ENCODE measurements at places on chromosomes 3 and 15. TPM values are rescaled to one million over a fixed set of nuclear protein-coding genes. Genes with fewer than 3 reads are reported as not detected.
A peak's percentile ranks its signal among the peaks of the same experiment; 100 is the strongest.

The ZKSCAN7 gene
- total RNA-seq, result 8.7 TPM

The GPR27 gene
- 17.7 TPM for total RNA-seq

DNA sequence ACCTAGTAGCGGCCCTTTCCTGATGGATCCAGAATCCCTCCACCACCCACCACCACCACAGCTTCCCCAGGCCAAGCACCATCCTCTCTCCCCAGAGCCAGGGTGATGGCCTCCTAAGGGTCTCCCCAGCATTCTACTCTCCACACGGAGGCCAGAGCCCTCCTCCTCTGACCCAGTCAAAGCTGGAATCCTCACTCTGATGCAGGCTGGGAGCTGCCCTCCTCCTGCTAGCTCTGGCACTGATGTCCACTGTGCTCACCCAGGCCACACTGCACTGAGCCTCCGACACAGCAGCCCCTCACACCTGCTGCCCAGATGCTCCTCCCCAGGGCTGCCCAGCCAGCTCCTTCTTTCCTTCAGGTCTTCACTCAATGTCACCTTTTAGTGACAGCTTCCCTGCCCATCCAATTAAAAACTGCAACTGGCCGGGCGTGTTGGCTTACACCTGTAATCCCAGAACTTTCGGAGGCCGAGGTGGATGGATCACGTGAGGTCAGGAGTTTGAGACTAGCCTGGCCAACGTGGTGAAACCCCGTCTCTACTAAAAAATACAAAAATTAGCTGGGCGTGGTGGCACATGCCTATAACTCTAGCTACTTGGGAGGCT is 21.0 kb downstream of the XXYLT1 start:
- DNase-seq, result no peak

DNA sequence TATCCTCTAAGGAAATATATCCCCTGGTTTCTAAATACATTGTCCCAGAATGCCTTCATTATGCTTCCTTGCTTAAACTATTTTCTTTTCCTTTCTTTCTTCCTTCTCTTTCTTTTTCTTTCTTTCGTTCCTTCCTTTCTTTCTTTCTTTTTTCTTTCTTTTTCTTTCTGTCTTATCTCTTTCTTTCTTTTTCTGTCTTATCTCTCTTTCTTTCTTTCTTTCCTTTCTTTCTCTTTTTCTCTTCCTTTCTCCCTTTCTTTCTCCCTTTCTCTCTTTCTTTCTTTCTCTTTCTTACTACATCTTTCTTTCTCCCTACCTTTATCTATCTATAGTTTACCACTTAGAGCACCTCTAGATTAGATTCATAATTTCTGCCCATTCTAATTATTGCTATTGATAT is 552.1 kb downstream of the PYDC2 start:
- no peak for DNase-seq

- DNase-seq, result no peak
These were observed 238.7 kb upstream of the HES1 start for GRCh38 chr3:193897288-193897687.

DNA sequence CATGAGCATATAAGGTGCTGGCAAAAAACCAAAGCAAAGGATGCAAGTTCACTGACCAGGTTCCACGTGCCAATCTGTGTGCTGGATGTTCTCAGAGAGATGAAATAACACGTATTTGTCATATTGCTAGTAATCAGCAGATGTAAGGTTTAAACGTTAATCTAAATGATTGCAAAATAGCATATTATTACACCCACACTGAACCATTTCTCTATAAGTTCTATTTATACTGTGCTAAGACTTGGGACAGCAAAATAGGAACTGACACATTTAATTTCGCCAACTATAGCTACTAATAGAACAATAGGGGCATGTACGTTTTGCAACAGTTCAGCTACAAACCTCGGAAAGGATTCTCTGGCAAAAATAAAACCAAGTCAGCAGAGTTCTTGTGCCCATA is 350.3 kb upstream of the ZNF385D start:
- no peak for DNase-seq

DNA sequence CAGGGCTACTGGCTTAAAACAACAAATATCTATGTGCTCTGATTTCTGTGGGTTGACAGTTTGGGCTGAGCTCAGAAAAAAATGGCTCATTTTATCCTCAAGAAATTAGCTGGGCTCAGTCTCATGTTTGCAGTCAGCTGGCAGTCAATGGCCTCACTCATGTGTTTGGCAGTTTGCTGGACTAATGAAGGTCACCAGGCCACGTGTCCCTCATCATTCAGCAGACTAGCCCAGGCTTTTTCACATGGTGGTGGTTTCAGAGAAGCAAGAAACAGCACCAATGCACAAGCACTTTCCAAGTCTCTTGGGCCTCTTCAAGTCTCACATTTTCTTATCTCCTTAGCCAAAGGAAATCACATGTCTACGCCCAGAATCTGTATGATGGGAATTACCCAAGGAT is 478.3 kb upstream of the PPP2R3A start:
- no peak for DNase-seq

- DNase-seq, result peak; percentile 7
These were observed 64.6 kb upstream of the PRR23C start for GRCh38 chr3:139109271-139109670.

DNA sequence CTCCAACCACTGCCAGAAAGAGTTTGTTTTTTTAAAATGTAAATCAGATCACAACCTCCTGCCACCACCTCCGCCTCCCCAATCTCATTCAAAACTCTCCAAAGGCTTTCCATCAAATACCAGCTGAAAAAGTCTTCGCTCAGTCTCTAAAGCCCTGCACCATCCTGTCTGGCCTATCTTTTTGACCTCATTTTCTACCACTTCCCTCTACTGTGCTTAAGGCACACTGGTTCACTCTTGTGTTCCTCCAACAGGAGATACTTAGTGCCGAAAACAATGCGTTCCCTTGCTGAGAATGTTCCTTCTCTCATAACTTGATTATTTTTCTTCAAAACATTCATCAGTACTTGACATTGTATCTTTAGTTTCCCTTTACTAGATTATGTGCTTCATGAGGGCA is 3.5 kb downstream of the BTBD1 start:
- DNase-seq, result no peak

DNA sequence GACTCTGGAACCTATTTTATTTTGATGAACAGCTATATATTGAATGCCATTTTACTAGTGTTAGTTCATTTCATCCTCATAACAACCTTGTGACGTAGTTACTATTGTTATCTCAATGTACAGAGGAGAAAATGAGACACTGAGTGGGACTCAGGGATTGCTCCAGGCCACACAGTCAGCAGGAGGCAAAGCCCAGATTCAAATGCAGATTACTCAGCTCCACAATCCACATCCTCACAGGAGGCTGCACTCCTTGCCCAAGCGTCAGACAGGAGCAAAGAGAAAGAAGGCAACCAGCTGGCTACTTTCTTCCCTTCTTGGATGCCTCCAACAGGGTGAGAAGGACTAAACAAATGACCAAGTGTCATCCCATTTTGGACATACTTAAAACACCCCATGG is 92.0 kb upstream of the CCDC54 start:
- peak; percentile 86 for DNase-seq

The ACY1 gene
- total RNA-seq, result 63.6 TPM

- DNase-seq, result no peak
These were observed 21.3 kb upstream of the SCAANT1 start for GRCh38 chr3:63933459-63933858.

DNA sequence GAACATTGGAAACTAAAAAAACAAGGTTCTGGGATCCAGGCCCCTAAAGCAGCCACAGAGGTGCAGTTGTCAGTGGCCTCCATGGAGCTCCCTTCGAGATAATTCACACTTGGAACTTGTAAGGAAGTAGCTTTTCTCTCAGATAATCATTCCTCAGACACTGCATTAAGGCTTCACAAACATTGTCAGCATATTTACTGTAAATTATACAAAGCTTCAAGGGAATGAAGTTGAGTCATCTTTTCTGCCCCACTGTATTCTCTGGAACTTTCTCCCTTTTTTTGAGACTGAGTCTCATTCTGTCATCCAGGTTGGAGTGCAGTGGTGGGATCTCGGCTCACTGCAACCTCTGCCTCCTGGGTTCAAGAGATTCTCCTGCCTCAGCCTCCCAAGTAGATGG is 7.1 kb downstream of the BLOC1S6 start:
- no peak for DNase-seq

- DNase-seq, result no peak
These were observed 36.3 kb upstream of the TMEM42 start for GRCh38 chr3:44825264-44825925.

DNA sequence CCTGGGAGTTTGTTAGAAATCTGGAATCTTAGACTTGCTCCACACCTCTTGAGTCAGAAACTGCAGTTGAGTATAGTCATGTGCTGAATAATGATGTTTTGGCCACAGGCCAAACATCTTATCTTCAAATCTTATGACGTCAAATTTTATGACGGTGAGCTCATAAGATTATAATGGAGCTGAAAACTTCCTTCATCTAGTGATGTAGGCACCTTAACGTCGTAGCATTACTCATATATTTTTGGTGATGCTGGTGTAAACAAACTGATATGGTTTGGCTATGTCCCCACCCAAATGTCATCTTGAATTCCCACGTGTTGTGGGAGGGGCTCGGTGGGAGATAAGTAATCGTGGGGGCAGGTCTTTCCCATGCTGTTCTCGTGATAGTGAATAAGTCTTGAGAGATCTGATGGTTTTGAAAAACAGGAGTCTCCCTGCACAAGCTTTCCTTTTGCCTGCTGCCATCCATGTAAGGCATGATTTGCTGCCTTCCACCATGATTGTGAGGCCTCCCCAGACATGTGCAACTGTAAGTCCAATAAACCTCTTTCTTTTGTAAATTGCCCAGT is 268.0 kb upstream of the PROK2 start:
- no peak for DNase-seq

- no peak for DNase-seq
These were observed 59.9 kb downstream of the SSUH2 start for GRCh38 chr3:8584661-8585060.

The FRMD5 gene
- 3.8 TPM for total RNA-seq

The CFAP92 gene
- 0.92 TPM for total RNA-seq

GRCh38 chr3:156770699-156771414 is 55.3 kb upstream of the LEKR1 start:
- no peak for DNase-seq

GRCh38 chr3:66537735-66538134 is 36.9 kb upstream of the LRIG1 start:
- DNase-seq, result no peak

The ARHGEF3 gene
- 4.4 TPM for total RNA-seq

GRCh38 chr3:130850044-130850797 is 43.7 kb upstream of the ATP2C1 start:
- DNase-seq, result no peak

The NEK10 gene
- total RNA-seq, result 0.66 TPM

DNA sequence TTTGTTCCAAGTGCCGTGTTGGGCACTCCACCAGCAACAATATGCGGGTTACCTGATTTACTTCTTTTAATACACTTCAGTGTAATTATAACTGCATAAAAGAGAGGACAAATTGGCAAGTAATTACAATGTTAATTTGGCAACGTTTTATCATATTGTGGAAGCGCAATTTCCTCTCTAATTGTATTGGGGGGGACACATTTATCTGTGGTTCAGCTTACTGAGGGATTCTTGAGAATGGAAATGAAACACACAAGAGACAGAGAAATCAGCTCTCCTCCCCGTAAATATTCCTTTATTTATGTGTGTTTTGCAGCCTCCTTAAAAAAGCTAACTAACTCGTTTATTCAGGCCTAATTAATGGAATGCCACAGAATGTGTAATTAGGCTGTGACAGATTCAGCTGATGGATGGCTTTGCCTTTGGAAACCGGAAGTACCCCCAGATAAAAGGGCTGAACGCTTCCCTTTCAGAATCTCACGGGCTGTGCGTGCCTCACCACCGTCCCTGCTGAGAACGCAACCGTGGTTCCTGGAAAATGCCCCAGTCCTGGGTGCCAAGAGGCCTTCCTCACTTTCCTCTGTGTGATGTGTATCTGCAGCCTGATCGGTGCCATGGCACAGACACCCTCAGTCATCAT is 247.1 kb upstream of the ST8SIA2 start:
- no peak for DNase-seq

DNA sequence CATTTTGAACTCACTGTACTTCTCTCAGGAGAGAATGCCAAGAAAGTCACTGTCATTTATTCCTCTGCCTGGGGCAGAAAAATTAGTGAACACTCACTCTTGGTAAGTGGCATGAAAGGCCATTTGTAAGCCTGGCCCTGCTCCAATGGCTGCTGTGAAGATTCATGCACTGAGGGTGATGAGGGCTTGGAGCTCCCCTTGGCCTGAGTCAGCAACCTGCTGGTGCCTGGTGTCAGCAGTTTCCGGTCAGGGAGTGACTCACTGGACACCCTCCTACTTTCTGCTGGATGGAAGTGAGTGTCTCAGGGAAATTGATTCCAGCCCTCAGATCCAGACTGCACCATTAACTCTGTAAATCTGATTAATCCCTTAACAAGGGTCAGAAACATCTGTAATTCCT is 37.6 kb downstream of the TRA2B start:
- DNase-seq, result no peak

The TSC22D2 gene
- total RNA-seq, result 26.5 TPM

- DNase-seq, result peak; percentile 66
These were observed 539.0 kb downstream of the FGF12 start for GRCh38 chr3:192188218-192188835.

GRCh38 chr3:88985491-88985890 is 121.9 kb upstream of the EPHA3 start:
- DNase-seq, result no peak
